Brain pericyte (primary cell): ENCODE measurements at places on chromosomes 16 and 17.

DNA sequence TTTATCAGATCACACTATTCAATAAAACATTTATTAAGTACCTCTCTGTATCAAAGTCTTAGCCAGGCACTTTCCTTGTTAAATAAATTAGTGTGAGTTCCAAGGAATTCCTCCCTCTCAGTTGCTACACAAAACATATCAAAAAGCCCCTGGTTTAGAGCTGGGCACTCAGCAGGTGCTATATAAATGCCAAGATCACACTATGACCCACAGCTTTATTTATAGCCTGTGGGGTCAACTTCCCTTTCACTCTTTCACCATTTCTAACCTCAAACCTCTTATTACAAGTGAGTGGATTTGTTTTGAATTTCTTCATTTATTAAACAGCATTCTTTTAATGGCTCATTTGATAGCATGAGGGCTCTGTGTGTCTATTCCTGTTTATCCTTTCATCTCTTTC lies 112.6 kb upstream of the MPHOSPH6 start:
- no peak for DNase-seq

GRCh38 chr17:61443475-61443882 lies 8.7 kb upstream of the TBX4 start:
- no peak for DNase-seq

- no peak for DNase-seq
Measured at GRCh38 chr16:73553941-73554660, 506.2 kb upstream of the ZFHX3 start.

DNA sequence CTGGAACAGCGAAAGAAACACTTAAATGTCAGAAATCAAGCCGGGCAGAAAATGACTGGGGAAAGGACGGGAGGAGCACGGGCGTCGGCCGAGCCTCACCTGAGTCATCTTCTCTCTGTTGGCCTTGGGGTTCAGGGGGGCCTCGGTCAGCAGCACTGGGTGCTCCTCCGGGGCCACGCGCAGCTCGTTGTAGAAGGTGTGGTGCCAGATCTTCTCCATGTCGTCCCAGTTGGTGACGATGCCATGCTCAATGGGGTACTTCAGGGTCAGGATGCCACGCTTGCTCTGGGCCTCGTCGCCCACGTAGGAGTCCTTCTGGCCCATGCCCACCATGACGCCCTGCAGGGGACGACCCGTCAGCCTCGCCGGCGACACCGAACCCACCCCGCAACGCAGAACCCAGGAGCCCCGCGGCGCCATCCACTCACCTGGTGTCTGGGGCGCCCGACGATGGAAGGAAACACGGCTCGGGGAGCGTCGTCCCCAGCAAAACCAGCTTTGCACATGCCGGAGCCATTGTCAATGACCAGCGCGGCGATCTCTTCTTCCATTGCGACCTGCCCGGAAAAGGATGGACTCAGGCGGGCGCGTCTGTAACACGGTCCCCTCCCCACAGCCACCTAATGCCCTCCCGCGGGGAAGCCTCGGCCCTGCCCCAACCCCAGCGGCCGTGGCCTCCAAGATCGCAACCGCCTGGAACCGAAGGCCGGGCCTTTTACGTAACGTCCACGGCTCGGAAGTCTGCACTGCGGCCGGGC lies 616 bp downstream of the ACTG1 start:
- no peak for DNase-seq
